Aorta (tissue), 5 donors: ENCODE measurements at places on chromosomes 2 and 18. TPM values are rescaled to one million over a fixed set of nuclear protein-coding genes. Genes with fewer than 3 reads are reported as not detected.

Gene POTEI
- total RNA-seq = 0.06 TPM

Gene NYAP2
- 1.7 TPM for total RNA-seq

Gene KRTCAP3
- total RNA-seq = 2.4 TPM

Gene AKAIN1
- total RNA-seq = not detected

Gene SPP2
- total RNA-seq = not detected

Gene RNMT
- total RNA-seq = 30.2 TPM

GRCh38 chr18:9762526-9762925 is 54.4 kb downstream of the RAB31 start:
- H3K27ac ChIP-seq = no peak overlapping the region
- H3K4me1 ChIP-seq = no peaks in the 10 kb centered on the region
- H3K27me3 ChIP-seq = no peaks in the 10 kb centered on the region
- peaks cover 2% of the 10 kb centered on the region for H3K36me3 ChIP-seq
- H3K4me3 ChIP-seq = no peak overlapping the region

GRCh38 chr2:159154366-159154765 is 132.1 kb downstream of the WDSUB1 start:
- no peaks in the 10 kb centered on the region for H3K4me1 ChIP-seq
- peaks cover 3% of the 10 kb centered on the region for H3K36me3 ChIP-seq
- no peaks in the 10 kb centered on the region for H3K27me3 ChIP-seq
- H3K4me3 ChIP-seq = no peak overlapping the region

- H3K4me3 ChIP-seq = no peak overlapping the region
- no peak for DNase-seq
- H3K4me1 ChIP-seq = no peaks in the 10 kb centered on the region
- H3K27me3 ChIP-seq = no peaks in the 10 kb centered on the region
- no peaks in the 10 kb centered on the region for H3K36me3 ChIP-seq
- no peak overlapping the region for H3K27ac ChIP-seq
These were observed 46.7 kb upstream of the HS6ST1 start for GRCh38 chr2:128365217-128365905.

DNA sequence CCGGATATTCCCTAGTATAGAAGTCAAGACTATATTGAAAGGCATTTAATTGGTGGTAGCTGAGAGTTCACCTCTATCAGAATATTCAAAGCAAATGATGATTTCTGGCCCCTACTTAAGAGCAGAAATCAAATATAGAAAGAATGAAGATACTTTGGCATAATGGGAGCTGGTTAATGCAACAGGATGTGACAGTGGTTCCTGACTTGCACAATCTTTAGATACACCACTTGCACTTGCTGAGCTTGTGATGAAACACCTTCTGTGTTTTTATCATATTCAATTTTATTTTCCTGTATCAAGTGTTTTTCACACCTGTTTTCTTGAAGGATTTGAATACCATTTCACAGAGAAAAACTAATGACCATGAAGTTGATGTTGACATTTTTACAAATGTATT is 124.1 kb upstream of the CDH19 start:
- no peaks in the 10 kb centered on the region for H3K4me1 ChIP-seq
- no peaks in the 10 kb centered on the region for H3K36me3 ChIP-seq
- H3K27me3 ChIP-seq = no peaks in the 10 kb centered on the region
- H3K27ac ChIP-seq = no peak overlapping the region

DNA sequence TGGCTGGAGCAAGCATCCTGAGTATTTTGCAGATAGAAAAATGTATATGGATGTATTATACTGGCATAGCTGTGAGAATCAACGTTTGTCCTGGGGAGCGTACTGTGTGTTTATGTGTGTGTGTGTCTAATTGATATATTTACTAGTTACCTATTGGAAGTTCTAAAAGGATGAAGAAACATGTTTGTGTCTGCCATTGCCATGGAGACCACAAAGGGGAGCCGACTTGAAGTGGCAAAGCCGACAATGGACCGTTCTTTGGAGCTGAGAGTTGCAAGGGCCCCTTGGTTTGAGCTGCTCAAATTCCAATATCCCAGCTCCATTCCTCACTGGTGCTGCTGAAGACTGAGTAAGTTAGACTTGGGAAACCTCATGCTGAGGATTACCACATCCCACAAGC is 14.3 kb upstream of the SLC25A52 start:
- no peaks in the 10 kb centered on the region for H3K27me3 ChIP-seq
- no peak overlapping the region for H3K4me3 ChIP-seq
- no peak overlapping the region for H3K27ac ChIP-seq
- no peak for DNase-seq

- H3K27ac ChIP-seq = peak overlapping the region; percentile 33
- no peak for DNase-seq
- H3K27me3 ChIP-seq = no peaks in the 10 kb centered on the region
- H3K36me3 ChIP-seq = no peaks in the 10 kb centered on the region
- no peak overlapping the region for H3K4me3 ChIP-seq
These were observed 55.4 kb upstream of the RAPH1 start for GRCh38 chr2:203590496-203590895.

- DNase-seq = no peak
- no peak overlapping the region for H3K4me3 ChIP-seq
- no peaks in the 10 kb centered on the region for H3K36me3 ChIP-seq
These were observed 27.6 kb downstream of the C2orf76 start for GRCh38 chr2:119338826-119339561.

- DNase-seq = no peak
- H3K4me1 ChIP-seq = no peaks in the 10 kb centered on the region
- H3K4me3 ChIP-seq = no peak overlapping the region
- peaks cover 2% of the 10 kb centered on the region for H3K36me3 ChIP-seq
These were observed 11.4 kb downstream of the WDSUB1 start for GRCh38 chr2:159275111-159275510.

DNA sequence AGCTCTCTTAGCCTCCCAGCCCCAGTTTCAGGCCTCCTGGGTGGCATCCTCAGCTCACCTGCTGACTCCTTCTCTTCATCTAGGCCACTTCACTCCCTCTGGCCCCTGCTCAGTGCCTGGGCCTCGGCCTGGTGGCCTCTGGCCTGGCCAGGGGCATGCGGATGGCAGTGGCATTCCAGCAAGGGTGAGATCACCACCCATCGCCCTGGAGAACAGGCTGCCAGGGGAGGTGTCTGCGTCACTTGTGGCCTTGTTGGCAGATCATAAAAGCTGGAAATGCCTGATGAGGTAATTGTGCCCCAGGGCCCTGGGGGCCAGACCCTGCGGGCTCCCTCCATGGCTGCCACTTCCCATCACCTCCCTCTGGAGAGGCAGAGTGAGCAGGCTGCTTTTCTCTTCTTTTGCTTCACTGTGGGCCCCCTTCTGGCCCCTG is 72.5 kb upstream of the SMAD2 start:
- peak; percentile 85 for DNase-seq
- no peak overlapping the region for H3K4me3 ChIP-seq
- no peaks in the 10 kb centered on the region for H3K4me1 ChIP-seq
- H3K36me3 ChIP-seq = no peaks in the 10 kb centered on the region
- H3K27ac ChIP-seq = peak overlapping the region; percentile 53

- peaks cover 2% of the 10 kb centered on the region for H3K36me3 ChIP-seq
- H3K27ac ChIP-seq = no peak overlapping the region
- H3K4me1 ChIP-seq = no peaks in the 10 kb centered on the region
- DNase-seq = no peak
- no peak overlapping the region for H3K4me3 ChIP-seq
- no peaks in the 10 kb centered on the region for H3K27me3 ChIP-seq
These were observed 259.1 kb downstream of the TWIST2 start for GRCh38 chr2:239106966-239107365.
